Mesothelial cell of epicardium (in vitro differentiated cells): ENCODE measurements at places on chromosomes 16 and 17.
A peak's percentile ranks its signal among the peaks of the same experiment; 100 is the strongest.

DNA sequence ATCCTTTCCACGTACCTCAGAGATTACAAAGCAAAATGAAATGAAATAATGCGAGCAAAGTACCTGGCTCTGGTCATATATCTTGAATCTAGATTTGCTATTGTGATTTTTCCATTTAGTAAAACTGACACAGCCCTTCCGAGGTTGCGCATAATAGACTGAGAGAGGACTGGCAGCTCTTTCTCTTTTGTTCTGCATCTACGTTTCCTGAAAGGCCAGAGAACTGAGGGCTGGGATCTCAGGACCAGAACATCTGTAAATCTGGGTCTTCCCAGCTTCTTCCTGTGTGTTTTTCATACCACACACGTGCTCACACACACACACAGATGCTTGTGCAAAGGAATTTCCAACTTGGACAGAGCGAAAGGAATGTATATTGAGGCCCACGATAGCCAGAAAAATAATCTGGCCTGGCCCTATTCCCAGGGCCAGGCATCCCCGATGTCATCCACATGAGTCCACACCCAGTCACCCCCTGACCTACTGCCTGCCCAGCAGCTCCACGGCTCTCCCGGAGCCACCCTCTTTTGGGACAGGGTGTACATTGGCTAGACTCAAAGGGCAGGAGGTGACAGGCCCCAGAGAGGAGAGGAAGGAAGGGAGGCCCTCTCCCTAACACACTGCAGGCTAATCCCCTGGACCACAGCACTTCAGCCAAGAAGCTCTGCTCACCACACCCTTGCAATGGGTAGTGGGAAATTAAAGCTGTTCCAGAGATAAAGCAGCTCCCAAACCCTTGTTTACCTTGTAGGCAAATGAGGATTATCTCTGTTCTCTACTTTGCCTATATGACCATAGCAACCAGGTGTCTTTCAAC is 41.8 kb downstream of the NOL11 start:
- DNase-seq = no peak

- DNase-seq = peak; percentile 60
Measured at GRCh38 chr17:82524540-82524939, 5.0 kb downstream of the FOXK2 start.

DNA sequence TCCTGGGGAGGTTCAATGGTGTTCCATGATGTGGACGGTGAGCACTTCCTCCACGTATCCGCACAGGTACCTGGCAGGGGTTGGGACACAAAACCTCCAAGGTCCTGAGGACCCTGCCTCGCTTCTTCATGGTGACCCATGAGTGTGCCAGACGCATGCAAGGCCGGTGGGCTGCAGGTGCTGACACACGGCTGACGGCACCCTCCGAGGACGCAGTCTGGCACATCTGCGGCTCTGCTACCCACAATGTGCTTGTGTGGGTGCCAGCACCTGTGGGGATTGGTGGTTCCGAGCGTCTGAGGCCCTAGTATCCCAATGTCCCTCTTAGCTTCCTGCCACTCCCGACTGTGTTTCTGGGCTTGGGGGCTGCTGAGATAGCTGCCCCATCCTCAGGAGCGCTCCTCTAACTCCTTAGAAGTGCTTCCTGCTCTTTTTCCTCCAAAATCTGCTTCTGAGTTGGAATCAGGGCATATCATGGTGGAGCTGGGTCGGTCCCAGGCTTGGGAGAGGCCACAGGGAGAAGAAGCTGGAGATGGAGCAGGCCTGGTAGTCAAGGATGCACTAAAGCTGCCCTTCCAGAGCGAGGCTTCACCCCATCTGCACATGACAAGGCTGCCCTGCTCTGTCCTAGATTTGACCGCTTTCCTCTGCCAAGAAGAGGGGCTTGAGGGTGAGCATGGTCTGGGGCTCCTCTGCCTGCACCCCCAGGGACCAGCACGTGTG is 1.6 kb downstream of the CYGB start:
- DNase-seq = no peak

- no peak for DNase-seq
Measured at GRCh38 chr17:83170571-83171260, 91.3 kb downstream of the METRNL start.

DNA sequence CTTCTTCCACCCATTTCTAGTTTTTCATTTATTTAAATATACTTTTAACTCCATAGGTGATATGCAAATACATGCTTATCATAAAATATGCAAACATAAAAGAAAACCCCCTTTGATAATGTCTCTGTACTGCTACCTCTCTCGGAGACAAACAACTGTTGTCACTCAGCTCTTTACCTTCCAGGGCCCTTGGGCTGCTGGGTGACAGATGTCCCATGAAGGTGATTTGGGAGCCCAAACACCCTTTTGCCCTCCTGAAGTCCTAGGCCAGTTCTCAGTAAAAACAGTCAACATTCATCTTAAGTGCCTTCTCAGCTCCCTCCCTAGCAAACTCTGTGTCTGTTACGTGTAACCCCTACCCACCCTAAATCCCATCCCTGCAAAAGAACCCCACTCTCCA is 37.5 kb downstream of the CHD9 start:
- no peak for DNase-seq

GRCh38 chr16:30437511-30438046 is 7.7 kb upstream of the DCTPP1 start:
- DNase-seq = no peak

- DNase-seq = no peak
Measured at GRCh38 chr16:50550035-50550434, 1.8 kb downstream of the NKD1 start.

GRCh38 chr17:82931699-82932517 is 92.1 kb upstream of the ZNF750 start:
- DNase-seq = no peak

DNA sequence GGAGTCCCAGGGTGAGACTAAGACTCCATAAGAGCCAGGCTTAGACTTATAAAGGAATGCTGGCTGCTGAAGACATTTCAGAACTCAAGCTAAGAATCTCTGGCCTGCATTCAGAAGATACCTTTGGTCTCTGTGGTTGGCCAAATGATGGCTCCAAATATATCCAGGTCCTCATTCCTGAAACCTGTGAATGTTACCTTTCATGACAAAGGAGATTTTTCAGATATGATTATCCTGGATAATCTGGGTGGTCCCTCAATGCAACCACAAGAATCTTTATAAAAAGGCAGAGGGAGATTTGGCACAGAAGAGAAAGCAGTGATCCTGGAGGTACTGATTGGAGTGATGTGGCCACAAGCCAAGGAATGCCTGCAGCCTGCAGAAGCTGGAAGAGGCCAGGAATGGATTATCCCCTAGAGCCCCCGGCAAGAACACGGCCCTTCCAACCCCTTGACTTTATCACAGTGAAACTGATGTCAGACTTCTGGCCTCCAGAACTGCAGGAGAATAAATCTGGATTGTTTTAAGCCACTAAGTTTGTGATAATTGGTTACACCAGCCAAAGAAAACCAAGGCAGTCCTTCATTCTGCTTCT is 253.3 kb downstream of the SLC39A11 start:
- DNase-seq = no peak

DNA sequence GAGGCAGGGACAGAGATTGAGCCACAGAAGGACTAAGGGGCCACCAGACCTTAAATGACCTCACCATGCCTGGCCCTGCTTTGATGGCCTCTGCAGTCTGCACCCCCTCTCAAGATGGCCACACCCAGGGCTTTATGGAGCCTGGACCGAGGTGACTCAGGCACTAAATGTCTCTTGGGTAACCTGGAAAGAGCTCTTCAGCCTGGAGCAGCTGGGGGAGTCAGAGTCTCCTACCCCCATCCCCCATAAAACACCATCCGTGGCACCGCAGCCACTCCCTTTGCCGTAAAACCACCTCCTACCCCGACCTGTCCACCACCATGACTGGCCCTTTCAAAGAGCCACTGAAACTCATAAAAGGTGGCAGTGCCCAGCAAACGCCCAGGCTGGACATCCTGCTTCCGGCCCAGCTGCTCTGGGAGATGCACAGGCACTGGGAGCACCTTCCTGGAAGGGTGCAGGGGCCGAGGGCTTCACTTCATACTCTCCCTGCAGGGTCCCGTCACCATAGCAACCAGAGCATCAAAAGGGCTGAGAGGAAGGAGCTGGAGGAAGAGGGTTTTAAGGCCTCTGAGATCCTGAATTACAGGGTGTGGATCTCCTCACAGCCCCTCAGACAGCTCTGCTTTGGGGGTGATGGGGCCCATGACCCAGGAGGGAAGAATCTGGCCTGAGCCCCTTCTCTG is 22.3 kb downstream of the FOXN1 start:
- DNase-seq = no peak

- DNase-seq = no peak
Measured at GRCh38 chr17:77502626-77503292, 362.0 kb downstream of the SEC14L1 start.

DNA sequence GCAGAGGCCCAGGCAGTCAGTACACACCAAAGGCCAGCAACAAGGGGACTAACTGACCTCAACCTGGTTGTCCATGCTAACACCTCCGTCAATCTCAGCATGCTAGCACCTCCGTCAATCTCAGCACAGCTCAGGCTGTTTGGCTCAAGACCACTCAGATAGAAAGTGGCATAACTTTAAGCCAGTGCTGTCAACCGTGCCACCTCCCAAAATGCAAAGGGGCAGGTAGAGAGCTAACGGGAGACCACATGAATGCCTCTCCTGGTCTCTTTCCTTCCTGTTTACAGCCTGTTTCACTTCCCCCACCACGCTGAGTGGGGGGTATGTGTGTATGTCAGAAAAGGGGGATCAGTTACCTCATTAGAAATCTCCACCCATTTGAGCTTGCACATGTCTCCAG is 3.3 kb downstream of the UBTF start:
- DNase-seq = no peak

DNA sequence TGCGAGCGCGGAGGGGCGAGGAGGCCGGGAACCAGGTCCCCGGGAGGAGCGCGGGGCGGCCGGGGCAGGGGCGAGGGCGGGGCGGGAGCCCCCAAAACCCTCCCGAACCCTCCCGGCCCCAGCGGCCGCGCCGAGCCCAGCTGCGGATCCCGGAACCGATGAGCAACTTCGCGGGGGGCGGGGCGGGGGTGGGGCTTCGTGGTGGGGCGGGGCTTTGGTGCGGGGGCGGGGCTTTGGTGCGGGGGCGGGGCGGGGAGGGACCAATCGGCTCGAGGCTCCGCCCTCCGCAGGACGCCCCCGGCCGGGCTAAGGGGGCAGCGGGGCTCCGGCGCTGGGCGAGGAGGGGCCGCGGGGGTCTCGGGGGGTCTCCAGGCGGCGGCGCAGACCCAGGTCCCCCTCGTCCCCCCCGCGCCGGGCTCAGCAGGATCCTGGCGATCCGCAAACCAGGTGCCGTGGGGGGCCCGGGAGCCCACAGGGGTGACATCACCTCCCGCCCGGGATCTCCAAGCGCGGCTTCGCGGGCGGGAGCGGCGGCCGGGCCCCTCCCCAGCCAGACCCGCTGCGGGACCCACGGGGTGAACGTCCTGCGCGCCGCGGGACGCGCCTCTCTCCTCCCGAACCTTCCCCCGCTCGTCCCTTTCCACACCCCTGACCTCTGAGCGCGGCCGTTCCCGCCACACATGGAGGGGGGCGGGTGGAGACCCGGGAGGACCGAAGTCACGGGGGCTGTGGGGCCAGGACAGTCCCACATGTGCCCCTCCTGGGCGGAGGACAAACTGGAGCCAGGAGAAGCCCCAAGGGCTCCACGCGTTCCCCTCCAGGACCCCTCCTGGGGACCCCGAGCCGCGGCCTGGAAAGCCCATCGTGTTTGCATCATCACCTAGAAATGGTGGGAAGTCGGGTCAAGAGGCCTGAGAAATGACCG is at the start of gene ABR:
Gene ABR (minus strand): TSS at position 164 of the 925 bp plus-strand sequence. CDS start 254 bp downstream, outside the sequence.
- peak; percentile 61 for DNase-seq

DNA sequence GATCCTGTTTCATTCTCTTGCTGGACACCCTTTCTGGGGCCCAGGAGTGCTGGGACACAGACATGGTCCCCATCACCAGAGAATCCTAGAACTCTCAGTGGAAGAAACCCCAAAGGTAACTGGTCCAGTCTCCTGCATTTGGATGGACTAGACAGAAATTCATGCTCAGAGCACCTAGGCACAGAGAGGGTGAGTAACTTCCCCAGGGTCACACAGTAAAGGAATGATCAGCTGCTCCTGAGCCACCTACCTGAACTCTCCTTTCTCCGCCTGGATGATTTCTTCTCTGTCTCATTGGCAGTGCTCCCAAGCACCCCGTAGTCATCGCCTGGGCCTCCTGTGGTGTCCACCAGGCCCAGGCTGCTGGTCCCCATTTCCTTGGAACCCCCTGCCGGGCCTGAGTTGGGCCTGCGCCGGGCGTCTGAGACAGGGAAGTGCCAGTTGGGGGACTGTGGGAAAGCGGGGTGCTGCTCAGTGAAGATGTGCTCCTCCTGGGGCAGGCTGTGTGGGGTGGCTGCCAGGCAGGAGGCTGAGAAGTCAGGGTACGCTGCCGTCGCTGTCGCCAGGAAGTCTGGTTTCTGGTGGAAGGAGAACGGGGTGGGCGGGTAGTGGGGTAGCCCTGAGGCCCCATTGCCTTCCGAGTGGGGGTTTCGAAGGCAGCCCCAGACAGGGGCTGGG is 767 bp downstream of the MEOX1 start:
- no peak for DNase-seq

- DNase-seq = no peak
Measured at GRCh38 chr16:2969545-2970521, 685 bp downstream of the PAQR4 start.
